Esophagus squamous epithelium (tissue), 5 donors: ENCODE measurements at places on chromosomes 1 and 21. TPM values are rescaled to one million over a fixed set of nuclear protein-coding genes. Genes with fewer than 3 reads are reported as not detected.

DNA sequence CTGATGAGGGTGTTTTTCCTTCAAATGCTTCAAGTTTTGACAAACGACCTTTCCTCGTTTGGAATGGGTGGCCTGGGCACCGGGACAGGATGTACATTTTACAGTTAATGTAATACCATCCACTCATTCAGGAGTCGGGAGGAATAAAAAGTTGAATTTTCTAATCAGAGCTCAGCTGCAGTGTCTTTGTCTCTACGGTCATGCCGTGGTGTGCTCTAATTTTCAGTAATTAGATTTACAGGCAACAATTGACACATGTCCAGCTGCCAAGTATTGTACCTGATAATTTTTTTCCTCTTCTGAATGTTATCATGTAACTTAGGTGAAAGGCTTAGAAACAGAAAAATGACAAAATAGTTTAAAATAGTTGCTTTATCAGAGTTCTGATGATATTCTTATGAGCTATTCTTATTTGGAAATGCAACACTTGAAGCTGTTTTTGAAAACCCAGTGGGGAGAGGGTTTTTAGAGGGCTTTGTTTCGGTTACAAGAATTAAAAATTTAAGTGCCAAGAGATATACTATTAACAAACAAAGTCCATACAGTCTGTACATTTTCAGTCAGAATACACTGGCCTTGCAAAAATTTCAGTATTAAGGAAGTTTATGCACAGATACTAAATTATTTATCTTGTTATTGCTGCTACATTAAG is 1.0 kb downstream of the CDKN2C start:
- peak overlapping the region; percentile 82 for H3K4me3 ChIP-seq
- no peaks in the 10 kb centered on the region for H3K4me1 ChIP-seq
- DNase-seq, result no peak
- H3K36me3 ChIP-seq, result no peaks in the 10 kb centered on the region

Gene OBSCN
- total RNA-seq, result 4.0 TPM

- no peak overlapping the region for H3K27ac ChIP-seq
- H3K36me3 ChIP-seq, result no peaks in the 10 kb centered on the region
- H3K27me3 ChIP-seq, result no peaks in the 10 kb centered on the region
- no peaks in the 10 kb centered on the region for H3K4me1 ChIP-seq
- no peak for DNase-seq
These were observed 23.9 kb upstream of the H3-3A start for GRCh38 chr1:226038661-226039060.

Gene THRAP3
- total RNA-seq, result 71.4 TPM
